ENCODE measurements at places on chromosomes 2 and 18.

DNA sequence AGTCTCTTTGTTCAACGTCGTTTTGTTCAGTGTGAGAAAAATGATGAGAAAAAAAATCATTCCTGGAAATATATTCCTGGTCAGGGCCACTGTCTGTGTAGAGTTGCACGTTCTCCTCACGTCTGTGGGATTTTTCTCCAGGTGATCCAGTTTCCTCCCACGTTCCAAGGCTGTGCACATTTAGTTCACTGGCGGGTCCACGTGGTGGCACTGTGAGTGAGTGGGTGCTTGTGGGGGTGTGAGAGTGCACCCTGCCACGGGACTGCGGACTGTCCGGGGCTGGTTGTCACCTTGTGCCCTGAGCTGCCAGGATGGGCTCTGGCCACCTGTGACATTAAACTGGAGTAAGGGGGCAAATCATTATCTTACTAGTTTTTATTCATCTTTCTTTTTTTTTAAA, 30.3 kb upstream of the ACYP2 start:
- no peak for DNase-seq

- DNase-seq: no peak
Measured at GRCh38 chr2:119106301-119106897, 52.2 kb downstream of the C1QL2 start.

GRCh38 chr2:190948671-190949070, 65.3 kb downstream of the STAT1 start:
- DNase-seq: no peak

- peak; percentile 12 for DNase-seq
Measured at GRCh38 chr2:238970553-238971081, 122.7 kb downstream of the TWIST2 start.

- no peak for DNase-seq
Measured at GRCh38 chr18:79851950-79852349, 54.2 kb downstream of the KCNG2 start.

- no peak for DNase-seq
Measured at GRCh38 chr2:160015746-160016145, 46.7 kb downstream of the PLA2R1 start.

GRCh38 chr2:179588486-179589145, 272.8 kb downstream of the ZNF385B start:
- no peak for DNase-seq

DNA sequence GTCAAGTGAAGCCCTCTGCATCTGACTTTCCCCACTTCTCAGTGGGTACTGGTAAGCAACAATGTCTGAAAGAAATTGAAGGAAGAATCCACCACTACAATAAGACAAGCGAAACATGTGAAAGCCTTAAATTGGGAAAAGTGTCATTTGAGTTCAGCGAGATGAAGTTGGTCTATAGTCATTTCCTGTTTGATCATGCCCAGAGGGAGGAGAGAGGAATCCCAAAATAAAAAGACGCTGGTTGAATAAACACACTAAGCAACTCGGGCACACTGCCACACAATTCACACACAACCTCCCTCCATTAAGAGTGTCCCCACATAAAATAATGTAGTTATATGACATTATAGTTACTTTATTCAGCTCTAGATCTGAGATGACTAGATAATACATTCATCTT, 166.1 kb downstream of the CBLN2 start:
- no peak for DNase-seq

DNA sequence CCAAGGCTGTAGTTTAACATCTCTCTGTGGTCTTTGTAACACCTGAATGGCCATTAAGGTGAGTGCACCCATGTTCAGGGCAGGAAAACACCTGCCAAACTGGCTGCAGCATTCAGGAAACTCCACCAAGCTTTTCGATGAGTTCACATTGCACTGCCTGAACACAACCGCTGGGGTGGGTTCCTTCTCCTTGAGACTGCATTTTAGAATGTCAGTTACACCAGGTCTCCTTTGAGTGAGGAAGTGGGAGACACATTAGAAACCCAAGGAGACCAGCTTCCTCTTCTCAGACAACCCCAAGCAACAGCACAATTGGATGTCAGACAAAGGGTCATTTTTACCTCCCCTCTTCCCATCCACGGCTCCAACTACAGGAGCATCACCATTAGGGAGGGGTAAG, 35.2 kb downstream of the CYRIA start:
- DNase-seq: no peak

DNA sequence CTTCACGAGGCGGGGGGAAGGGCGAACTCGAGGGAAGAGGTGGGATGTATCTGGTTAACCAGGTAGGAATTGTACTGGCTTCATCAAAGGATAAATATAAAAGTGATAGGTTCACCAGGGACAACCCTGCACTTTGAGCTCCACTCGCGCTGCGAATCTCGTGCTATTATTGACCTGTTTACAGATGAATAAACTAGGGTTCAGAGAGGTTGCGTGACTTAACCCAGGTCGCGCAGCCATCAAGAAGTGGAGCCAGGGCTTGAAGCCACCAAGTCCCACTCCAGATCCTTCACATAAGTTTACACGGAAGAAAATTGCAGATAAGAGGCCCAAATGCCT, 1.4 kb upstream of the CYP1B1 start:
- DNase-seq: no peak

DNA sequence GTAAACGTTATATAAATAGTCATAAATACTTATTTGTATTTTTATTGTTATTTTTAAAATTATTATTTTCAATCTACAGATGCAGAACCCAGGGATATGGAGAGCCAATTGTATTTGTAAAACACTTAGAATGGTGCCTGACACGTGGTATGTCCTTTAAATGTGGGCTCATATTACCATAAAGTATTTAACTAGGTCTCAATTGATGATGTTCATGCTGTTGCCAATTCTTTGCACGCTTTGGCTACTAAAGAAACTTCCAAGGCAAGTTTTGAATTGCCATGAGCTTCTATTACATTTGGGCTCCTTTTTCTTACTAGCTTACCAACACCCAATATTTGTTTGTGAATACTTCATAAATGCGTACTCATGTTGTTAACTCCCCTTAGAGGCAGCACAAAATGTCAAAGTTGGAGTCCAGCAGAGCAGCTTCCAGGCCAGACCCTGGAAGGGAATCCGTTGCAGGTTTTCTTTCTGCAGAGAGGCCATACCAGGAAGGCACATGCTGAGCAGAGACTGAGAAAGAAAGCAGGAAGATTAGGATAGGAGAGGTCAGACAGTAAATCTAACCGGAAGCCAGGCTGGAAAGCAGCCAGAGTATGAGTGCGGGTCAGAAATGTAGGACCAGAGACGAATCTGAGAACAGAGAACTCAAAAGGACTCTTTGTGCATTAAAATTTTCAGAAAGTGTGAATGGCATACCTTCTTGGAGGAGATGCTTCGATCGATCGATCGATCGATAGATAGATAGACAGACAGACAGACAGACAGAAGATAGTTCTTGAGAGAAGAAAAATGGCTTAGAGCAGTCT, 4.2 kb upstream of the NOSTRIN start:
- DNase-seq: no peak

- peak; percentile 64 for DNase-seq
Measured at GRCh38 chr2:46776687-46777327, 138.8 kb downstream of the MCFD2 start.

- DNase-seq: no peak
Measured at GRCh38 chr2:60370814-60371213, 182.6 kb downstream of the BCL11A start.

GRCh38 chr2:101983486-101983885, 8.3 kb upstream of the IL1R2 start:
- no peak for DNase-seq

DNA sequence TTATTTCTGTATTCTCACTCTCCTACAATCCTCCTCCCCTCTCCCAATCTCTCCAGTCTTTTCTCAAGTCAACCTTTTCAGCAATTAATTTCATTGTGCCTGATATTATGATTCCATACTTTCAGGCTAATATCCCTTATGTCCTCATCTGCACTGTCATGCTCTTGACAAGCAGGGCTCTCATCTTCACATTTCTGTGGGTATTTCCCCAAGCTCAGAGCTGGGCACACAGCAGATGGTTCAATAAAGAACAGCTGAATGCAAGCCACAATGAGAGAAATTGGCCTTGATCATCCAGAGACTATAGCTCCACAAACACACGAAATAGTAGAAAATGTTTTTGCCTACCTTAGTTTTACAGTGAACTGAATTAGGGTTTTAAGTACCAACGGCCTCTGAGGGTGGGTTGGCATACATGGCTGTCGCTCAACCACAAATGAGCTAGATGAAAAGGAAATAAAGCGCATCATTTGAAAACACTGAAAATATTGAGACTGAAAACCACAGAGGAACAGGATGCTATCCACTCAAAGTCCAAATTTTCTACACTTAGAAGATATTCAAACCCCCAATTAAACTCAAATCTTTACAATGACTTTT, 47.5 kb upstream of the STAT1 start:
- peak; percentile 77 for DNase-seq

DNA sequence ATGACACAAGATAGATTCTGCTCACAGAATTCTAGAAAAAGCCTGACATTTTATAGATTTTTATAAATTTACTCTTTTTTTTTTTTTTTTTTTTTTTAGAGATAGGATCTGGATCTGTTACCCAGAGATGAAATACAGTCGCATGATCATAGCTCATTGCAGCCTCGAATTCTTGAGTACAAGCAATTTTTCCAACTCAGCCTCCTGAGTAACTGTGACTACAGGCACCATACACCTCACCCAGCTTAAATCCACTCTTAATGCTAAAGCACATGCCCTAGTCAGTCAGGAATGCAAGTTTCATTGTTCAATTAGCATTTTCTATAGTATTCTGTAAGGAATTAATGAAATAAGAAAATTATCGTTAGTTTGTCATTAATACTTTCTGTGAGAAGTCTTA, 32.1 kb upstream of the WDR75 start:
- no peak for DNase-seq

DNA sequence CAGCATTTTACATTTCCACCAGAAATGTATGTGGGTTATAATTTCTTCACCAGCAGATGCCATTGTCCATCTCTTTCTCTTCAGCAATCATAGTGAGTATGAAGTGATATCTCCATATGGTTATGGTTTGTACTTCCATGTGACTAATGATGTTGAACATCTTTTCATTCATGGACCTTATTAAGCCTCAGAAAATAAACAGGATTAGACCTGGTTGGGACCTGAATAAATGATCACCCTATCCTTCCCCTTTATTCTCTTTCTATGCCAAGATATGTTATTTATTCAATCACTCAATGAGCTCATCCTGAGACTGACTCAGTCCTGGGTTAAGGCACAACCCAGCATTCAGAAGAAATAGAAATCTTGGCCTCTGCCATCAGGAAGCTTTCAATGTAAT, 86.6 kb downstream of the ANTXR1 start:
- no peak for DNase-seq

GRCh38 chr18:36499938-36500337, 202.4 kb downstream of the FHOD3 start:
- no peak for DNase-seq

GRCh38 chr2:54030396-54030741, 59.6 kb upstream of the PSME4 start:
- DNase-seq: no peak

- DNase-seq: peak; percentile 17
Measured at GRCh38 chr2:15941871-15942710, 1.7 kb downstream of the MYCN start.

DNA sequence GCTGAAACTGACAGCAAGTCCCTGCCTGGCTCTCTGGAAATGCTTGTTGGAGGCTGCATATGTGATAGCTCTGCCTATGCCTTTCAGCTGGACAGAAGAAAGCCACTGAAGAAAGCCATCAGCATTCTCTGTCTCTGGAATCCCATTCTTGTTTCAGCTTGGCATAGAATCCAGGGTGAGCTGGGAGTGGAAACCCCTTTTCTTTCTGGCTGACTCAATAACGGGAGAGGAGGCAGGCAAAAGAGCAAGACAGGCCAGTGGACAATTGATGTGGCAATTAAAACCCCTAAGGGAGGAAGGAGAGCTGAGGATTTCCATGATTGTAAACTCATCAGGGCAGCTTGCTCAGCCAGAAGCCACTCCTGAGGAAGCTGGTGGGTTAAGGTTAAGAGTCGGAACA, 208.1 kb downstream of the CLIP4 start:
- no peak for DNase-seq

- DNase-seq: no peak
Measured at GRCh38 chr2:72924353-72925240, 7.3 kb downstream of the EMX1 start.

GRCh38 chr2:176324862-176325261, 55.6 kb downstream of the MTX2 start:
- no peak for DNase-seq

GRCh38 chr2:60472663-60473289, 80.7 kb downstream of the BCL11A start:
- no peak for DNase-seq

DNA sequence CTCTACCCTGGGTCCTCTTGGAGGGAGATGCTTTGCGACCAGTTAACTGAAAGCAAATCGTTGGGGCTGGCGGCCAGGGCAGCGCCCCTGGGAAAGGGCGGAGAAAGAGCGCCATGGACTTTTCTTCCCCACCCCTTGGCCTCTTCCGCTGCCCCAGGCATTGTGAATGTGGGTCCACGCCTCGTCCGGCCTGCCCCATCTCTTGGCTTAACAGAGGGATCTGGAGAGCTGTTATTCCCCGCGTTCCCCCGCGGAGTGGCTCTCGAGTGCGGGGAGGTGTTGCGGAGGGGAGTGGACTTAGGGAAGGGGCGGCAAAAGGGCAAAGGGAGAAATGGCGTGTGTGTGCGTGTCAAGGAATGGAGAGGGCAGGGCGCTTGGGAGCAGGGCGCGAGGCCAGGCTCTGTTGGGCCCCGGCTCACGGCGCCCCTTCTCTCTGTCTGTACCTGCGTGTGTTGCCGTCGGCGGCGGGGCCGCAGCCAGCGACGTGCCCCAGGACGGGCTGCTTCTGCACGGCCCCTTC, 6.6 kb downstream of the EMX1 start:
- DNase-seq: no peak

- DNase-seq: no peak
Measured at GRCh38 chr18:57803103-57803969, at the start of gene ATP8B1. ATP8B1 (minus strand) TSS chr18:57803315; CDS start chr18:57731807, 71,508 bp downstream.

DNA sequence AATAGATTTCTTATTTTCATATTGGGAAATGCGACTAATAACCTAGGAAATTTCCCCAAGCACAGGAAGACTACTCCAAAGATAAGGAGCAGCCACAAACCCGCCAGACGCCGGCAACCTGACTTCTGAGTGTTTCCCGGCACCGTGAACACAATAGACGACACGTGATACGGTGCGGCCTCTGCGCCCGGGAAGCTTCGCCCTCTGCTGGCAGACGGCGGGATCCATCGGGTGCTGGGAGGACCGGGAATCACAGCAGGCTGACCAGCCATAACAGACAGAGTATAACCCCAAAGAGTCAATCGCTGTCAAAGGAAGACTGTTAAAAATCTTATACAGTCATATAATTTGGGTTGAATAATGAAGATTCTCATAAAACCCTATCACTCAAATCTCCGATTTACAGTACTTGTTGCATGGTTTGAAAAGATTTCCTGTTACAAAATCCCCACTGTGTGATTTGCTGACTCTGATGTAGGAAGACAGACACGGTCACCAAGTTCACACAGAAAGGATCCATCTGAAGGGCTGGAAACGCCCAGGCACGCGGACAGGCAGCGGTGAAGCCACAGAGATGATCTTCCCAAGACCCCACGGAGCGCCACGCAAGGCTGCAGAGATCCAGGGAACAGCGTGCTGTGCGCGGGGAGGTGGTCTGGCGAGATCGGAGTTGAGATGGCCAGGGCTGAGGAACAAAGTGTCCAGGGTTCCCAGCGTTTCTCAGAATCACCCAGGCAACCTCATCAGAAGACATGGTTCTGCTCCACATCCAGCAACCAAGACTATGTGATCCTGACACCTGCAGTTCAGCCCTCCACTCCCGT, 73.8 kb downstream of the EIPR1 start:
- DNase-seq: peak; percentile 49

- DNase-seq: no peak
Measured at GRCh38 chr18:6341709-6342108, 73.0 kb downstream of the L3MBTL4 start.

Data from CD4-positive, CD25-positive, alpha-beta regulatory T cell (primary cell).